MCF 10A (cell line): ENCODE measurements at places on chromosomes 6 and 20. TPM values are rescaled to one million over a fixed set of nuclear protein-coding genes. Genes with fewer than 3 reads are reported as not detected.

The OXT gene
- not detected in 2 replicates for total RNA-seq

The IRAK1BP1 gene
- total RNA-seq: 4.6 and 6.6 TPM in 2 replicates

The RBPJL gene
- not detected in 2 replicates for total RNA-seq

The HLA-DPB1 gene
- not detected in 2 replicates for total RNA-seq

The RIPK1 gene
- total RNA-seq: 16.8 and 21.2 TPM in 2 replicates

The KCNK5 gene
- 1.3 and 2.6 TPM in 2 replicates for total RNA-seq

The EFCAB8 gene
- total RNA-seq: not detected in 2 replicates

The GPR6 gene
- total RNA-seq: not detected in 2 replicates

The PGC gene
- not detected in 2 replicates for total RNA-seq

The PNPLA1 gene
- total RNA-seq: 0.27 TPM in 1 of 2 replicates, not detected in the other

The KCNK15 gene
- total RNA-seq: 0.93 and 1.4 TPM in 2 replicates

The COL19A1 gene
- total RNA-seq: not detected in 2 replicates

The PPP1R14C gene
- total RNA-seq: 32.0 and 38.7 TPM in 2 replicates

The ANGPT4 gene
- not detected in 2 replicates for total RNA-seq

The SOX18 gene
- total RNA-seq: 0.16 and 0.22 TPM in 2 replicates

The CNR1 gene
- total RNA-seq: 0.16 TPM in 1 of 2 replicates, not detected in the other

The EYS gene
- total RNA-seq: 1.5 and 1.6 TPM in 2 replicates

The C6orf141 gene
- 29.9 and 37.0 TPM in 2 replicates for total RNA-seq

The ANKEF1 gene
- total RNA-seq: 5.6 and 7.2 TPM in 2 replicates

The PSMG4 gene
- 27.9 and 40.0 TPM in 2 replicates for total RNA-seq

The KHDC3L gene
- total RNA-seq: not detected in 2 replicates

The MARCKS gene
- total RNA-seq: 39.3 and 59.9 TPM in 2 replicates

The HDAC2 gene
- total RNA-seq: 105 and 118 TPM in 2 replicates

The NKX2-2 gene
- total RNA-seq: not detected in 2 replicates

The ZBTB24 gene
- total RNA-seq: 9.6 and 10.4 TPM in 2 replicates

The CSNK2B gene
- 197 and 209 TPM in 2 replicates for total RNA-seq
